ENCODE measurements at places on chromosomes 2 and 18. TPM values are rescaled to one million over a fixed set of nuclear protein-coding genes. Genes with fewer than 3 reads are reported as not detected.

DNA sequence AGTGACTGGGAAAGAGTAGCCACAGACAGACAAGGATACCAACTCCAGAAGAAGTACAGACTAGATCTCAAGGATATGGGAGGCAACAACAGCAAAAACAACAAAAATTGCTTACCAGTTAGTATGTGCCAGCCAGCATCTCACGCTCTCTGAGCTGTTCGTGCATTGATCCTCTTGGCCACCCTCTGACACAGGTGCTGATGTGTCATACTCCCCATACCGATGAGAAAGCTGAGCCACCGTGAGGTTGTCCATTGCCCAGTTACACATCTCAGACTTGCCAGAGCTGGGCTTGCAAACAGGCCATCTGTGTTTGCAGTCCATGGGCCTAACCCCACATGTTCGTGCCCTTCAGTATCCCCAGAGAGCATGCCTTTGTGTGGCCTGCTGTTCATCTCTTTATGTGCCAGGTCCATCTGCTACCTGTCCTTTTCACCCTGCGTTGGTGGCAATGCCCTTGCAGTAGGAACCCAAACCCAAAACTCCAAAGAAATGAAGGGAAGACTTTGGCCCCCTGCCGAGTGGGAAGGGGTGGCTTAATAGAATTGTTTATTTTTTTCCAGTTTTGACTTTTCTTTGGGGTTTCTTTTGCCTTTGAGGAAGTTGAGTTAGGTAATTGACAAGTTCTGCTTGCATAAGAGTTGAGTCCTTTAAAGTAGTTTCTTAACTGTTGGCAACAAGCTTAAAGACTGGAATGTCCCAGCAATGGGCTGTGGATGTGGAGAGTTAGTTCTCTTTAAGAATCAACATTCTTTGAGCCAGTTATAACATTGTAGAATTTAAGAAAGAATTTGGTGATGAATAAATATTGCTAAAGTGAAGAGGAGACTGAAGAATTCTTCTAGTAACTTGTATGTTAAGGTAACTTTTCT lies 46.7 kb downstream of the LYPD6B start:
- DNase-seq, result no peak

DNA sequence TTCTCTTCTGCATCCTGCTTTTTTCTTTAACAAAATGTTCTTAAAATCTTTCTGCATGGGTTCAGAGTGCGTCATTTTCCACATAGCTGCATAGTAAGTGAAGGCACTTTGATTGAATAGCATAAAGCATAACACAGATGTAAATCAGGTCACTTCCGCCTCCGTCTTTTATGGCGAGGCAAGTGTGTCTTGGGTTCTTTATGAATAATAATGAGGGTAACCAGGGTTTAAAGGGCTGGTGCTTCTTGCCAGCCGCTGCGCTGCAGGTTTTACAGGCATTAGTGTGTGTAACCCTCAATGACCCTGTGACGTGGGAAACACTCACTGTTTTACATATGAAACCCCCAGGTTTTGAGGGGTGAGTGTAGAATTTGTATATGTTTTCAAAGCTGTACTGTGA lies 164.2 kb downstream of the MYT1L start:
- no peak for DNase-seq

GRCh38 chr2:147575106-147575505 lies 269.7 kb upstream of the ACVR2A start:
- no peak for DNase-seq

- peak; percentile 22 for DNase-seq
Observed at GRCh38 chr2:151336863-151337371, 20.5 kb upstream of the TNFAIP6 start.

GRCh38 chr2:38528008-38528442 lies 74.7 kb downstream of the HNRNPLL start:
- DNase-seq, result peak; percentile 89

DNA sequence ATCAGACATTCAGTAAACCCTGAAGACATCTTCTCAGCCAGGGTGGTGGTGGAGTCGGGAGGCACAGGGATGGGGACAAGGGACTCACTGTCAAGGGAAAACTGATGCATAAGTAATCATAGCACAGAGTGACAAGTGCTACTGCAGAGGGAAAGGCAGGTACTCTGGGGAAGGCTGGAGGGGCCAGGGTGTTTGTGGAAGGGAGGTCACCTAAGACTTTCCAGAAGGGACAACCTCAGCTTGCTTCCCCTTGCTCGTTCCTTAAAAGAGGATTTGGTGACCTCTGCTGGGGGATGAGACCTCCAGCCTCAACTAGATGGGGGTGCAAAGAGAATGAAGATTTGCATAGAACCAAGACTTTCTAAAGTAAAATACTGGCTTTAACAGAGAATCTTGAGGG lies 99.5 kb downstream of the SLC4A3 start:
- peak; percentile 56 for DNase-seq

DNA sequence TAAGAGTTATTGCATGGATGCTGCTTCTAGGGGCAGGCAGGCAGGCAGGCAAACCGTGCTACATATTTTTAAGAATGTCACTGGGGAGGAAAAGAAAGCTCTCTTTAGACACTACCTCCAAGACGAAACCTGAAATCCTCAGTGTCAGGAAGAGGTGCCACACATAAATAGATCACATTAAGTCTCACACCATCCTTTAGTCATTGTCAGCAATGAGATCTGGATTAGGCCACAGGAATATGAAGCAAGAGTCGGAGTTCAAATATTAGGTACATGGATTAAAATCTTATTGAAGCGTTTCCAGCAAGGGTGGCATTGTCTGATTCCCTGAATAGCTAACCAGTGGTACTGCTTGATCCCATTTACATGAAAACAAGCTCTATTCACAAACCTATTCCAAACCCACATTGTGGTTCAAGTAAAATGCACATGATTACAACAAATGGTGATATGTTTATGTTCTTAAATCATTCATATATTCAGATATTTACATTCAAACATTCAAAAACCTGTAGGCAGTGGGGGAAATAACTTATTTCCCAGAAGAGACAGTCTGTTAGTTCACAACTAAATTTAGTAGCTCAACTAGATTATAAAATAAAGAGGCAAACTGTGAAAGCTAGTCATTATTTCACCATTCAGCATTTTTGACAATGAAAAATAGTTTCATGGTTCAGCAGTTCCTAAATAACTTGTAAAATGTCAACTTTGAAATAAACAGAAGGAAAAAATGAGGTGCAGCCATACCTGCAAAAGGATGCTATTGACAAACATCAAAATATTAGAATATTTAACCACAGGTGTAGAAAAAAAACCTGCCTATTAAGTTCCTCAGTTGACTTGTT lies 195.4 kb upstream of the SIX3 start:
- DNase-seq, result no peak

DNA sequence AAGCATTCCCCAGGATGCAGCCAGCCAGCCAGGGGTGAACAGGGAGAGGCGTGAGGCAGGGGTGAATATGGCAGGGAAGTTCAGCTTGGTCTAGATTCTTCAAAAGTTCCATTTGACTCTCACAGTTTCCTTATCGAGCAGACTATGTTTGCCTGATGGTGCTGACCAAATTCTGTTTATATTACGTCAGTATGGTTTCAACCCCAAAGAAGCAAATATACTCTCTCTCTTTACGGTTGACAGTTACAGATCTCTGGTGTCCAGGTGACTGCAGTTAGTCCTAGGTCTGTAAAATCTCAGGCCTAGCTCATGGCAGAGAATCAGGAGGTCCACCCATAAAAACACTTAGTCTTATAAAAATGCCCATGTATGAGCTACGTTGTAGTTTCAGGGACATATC lies 38.3 kb upstream of the DNMT3A start:
- DNase-seq, result no peak

GRCh38 chr2:120346667-120347358 lies 877 bp downstream of the INHBB start:
- DNase-seq, result peak; percentile 81

- no peak for DNase-seq
Observed at GRCh38 chr2:60119778-60120177, 433.7 kb downstream of the BCL11A start.

DNA sequence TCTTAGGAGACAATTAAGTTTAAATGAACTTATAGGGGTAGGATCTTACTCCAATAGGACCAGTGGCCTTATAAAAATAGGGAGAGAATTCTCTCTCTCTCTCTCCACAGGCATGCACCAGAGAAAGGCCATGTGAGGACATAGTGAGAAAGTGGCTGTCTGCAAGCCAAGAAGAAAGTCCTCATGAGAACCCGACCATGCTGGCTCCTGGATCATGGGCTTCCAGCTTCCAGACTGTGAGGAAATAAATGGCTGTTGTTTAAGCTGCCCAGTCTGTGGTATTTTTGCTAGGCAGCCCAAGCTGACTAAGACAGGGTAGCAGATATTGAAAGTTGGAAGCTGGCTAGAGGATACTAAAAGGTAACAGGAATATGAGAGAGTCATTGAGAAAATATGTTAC lies 454.0 kb downstream of the NBAS start:
- DNase-seq, result no peak

The FOXI3 gene
- 1.7 TPM for total RNA-seq

The ANKRD53 gene
- not detected for total RNA-seq

The DAW1 gene
- not detected for total RNA-seq

The ACKR3 gene
- total RNA-seq, result 3.8 TPM

The CRYGC gene
- not detected for total RNA-seq

Measured in H7 (cell line).